ENCODE measurements at places on chromosomes 1 and 21.
A peak's percentile ranks its signal among the peaks of the same experiment; 100 is the strongest.

GRCh38 chr1:59714219-59714618 is 100.5 kb upstream of the HOOK1 start:
- no peak for DNase-seq

GRCh38 chr1:65148548-65149350 is 746 bp downstream of the AK4 start:
- peak; percentile 50 for DNase-seq

DNA sequence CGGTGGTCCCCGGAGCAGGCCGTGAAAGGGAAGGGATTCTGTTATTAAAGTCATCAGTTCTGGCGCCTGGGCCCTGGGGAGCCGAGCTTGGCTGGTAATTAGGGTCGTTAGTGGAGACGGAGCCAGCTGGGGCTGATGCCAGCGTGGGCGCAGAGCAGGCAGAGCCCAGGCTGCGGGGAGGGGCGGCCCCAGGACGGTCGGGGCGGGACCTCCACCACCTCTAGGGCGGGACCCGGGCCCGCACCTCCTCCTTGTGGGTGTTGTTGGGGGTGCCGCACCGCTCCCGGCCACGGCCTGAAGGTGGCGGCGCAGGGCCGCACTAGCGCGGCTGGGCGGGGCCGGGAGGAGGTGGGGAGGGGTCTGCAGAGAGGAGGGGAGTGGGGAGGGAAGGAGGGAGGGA is 470.6 kb downstream of the PTPRU start:
- peak; percentile 69 for DNase-seq

GRCh38 chr1:222546548-222547259 is 1.2 kb downstream of the HHIPL2 start:
- peak; percentile 13 for DNase-seq

- peak; percentile 24 for DNase-seq
These were observed 788 bp upstream of the EDEM3 start for GRCh38 chr1:184755226-184756065.

GRCh38 chr21:17783481-17784179 is 35.5 kb downstream of the C21orf91 start:
- DNase-seq, result no peak

- DNase-seq, result peak; percentile 47
These were observed at the start of gene TNFRSF18 for GRCh38 chr1:1206376-1206965. Gene TNFRSF18, minus strand, starts transcription at chr1:1206592. Its CDS starts 21 bp downstream, at chr1:1206571.

GRCh38 chr1:152517237-152517811 is 3.0 kb downstream of the CRCT1 start:
- peak; percentile 13 for DNase-seq

DNA sequence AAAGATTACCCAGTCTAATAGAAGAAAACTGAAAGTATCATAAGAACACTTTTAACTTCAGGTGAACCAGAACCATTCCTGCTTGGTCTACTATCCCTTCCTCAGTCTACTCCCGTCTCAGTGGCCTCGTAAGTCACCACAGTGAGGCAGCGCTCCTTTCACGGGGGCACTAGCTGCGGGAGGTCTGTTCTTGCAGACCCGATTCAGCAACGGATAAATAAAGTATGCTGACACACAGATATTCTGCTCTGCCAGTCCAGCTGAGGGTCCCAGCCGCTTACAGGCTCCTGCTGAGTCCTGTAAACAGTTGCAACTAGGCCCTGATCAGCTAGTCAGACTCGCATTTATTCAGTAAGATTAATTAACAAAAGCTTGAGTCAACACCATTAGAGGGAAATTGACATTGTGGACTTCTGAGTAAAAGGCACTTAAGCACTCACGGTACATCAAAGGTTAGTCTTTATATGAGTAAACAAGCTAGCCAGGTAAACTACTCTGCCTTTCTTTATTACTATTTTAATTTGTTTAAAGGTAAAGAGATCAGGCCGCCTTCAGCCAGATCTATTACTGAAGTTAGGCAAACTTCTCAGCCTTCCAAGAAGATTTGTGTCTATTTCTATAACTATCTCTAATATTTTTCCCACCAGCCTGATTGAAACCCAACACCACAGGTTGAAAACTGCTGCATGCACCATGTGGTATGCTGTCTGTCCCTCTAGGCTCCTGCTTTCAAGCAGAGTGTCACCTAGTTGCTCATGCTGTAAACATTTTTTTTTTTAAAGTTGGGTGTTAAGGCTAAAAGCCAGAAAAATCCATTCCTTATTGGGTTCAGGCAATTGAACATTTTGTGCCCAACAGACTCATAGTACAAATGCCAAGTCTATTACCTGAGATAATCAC is 87.7 kb downstream of the INTS7 start:
- DNase-seq, result no peak

GRCh38 chr1:14968251-14968851 is 185.2 kb upstream of the TMEM51 start:
- DNase-seq, result no peak

- no peak for DNase-seq
These were observed 56.6 kb downstream of the EDEM3 start for GRCh38 chr1:184698016-184698415.

- no peak for DNase-seq
These were observed 71.5 kb downstream of the SIK1 start for GRCh38 chr21:43355266-43355924.

- no peak for DNase-seq
These were observed 3.9 kb downstream of the TMEM201 start for GRCh38 chr1:9592510-9593075.

DNA sequence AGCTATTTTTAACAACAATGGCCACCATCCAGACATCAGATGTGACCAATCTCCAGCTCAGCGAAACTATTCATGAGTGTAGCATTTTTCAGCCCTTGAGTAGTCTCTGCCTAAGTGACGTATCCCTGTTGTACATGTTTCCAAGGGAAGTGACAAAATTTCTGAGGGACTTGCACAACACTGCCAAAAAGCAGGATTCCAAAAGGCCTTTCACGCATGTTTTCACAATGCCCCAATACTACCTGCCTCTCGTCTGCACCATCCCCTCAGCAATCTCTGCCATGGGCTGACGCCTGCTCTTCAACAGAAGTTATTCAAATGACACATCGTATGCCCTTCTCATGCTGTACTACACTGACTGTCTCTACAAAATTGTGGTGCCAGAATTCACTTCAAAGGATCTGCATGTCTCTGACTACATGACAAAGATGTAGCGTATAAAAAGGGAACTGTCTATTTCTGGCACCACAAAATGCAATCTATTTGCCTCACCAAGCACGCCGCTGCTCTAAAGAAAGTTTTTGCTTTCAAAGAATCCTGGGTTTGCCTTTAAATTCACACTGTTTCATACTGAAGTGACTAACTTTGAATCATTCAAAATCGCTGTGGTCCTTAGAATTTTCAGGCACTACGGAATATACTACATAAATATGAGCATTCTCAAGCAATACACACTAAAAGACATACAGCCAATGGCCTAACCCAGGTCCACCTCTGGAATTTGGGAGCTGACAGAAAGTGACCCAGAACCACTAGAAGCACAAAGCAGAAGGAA is 32.9 kb downstream of the JAK1 start:
- DNase-seq, result no peak

DNA sequence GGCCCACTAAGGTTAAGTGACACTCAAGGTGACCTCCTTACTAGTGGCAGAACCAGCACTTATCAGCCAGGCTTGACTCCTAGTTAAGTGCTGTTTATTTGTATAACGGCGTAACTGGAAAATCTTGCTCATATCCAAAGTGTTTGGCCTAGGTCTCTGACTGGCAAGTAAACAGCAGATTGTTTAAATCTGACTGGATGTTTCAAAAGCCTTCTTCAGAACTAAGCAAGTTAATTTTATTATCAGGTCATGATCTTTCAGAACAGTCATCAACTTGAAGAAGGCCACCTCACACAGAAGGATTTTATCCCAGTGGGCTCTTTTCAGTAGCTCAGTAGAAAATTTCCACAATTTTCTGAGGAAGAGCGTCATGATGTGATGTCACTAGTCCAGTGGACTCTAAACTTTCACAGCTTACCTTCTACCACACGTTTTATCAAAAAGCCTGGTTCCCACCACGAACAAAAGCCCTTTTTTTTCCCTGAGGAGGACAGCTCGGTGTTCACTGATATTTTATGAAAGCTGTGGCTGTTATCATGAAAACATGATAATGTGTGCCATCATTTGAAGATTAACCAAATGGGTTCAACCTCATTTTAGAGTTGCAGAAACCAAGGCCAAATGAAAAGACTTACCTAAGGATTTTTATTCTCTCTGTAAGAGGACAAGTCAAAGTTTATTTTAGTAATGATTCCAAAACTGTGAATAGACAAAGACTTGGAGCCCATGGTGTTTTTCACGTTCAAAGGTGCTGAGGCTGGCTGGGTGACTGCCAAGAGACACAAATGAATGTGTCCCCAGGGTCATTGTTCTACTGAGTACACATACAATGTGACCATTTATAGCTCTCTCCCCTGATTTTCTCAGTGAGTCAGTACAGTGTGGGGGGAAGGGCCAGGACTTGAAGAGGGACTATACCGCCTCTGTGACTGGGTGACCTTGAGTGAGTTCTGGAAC is 9.1 kb downstream of the SGIP1 start:
- peak; percentile 82 for DNase-seq

- DNase-seq, result no peak
These were observed 8.3 kb downstream of the ACTRT2 start for GRCh38 chr1:3029481-3029961.

GRCh38 chr21:41032541-41032940 is 135.4 kb upstream of the BACE2 start:
- DNase-seq, result no peak

- DNase-seq, result no peak
These were observed 49.5 kb downstream of the LUZP1 start for GRCh38 chr1:23118957-23119792.

DNA sequence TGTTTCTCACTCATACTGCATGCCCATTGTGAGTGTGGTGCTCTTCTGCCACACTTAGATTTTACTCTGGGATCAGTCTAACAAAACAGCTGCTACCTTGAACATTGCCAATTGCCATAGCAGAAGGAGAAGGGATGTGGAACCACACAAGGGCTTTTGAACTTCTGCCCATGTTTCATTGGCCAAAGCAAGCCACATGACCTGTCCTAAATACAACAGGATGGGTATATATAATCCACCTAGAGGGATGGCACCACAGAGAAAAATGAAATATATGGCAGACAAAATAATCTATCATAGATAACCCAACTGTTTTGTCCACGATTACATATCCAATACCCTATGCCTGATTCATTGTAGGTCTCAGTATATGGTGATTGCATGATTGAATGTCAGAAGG is 26.3 kb downstream of the PDE4B start:
- no peak for DNase-seq

- peak; percentile 67 for DNase-seq
These were observed 3.1 kb downstream of the LAMB3 start for GRCh38 chr1:209648931-209649776.

GRCh38 chr1:55443175-55443915 is 228.2 kb upstream of the USP24 start:
- DNase-seq, result no peak

DNA sequence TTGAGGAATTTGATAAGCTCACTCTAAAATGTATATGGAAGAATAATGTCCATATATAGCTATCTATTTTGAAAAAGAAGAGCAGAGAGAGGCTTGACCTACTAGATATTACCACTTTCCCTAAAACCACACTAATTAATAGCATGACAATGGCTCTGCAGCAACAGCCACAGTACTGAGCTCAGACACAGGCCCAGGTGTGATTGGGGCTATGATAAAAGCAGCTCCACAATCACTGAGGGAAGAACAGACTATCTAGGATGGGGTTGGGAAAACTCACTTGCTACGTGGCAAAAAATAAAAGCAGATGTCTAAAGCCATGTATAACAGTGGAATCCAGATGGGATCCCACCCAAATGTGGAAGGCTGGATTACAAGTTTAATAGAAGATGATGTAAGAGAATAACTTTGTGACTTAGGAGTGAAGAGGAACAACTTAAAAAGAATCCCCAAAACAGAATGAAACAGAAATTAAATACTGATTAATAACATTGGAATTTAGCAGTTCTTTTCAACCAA is 80.8 kb upstream of the RAB4A start:
- no peak for DNase-seq

GRCh38 chr1:156425943-156426342 is 56.9 kb downstream of the RHBG start:
- DNase-seq, result no peak

DNA sequence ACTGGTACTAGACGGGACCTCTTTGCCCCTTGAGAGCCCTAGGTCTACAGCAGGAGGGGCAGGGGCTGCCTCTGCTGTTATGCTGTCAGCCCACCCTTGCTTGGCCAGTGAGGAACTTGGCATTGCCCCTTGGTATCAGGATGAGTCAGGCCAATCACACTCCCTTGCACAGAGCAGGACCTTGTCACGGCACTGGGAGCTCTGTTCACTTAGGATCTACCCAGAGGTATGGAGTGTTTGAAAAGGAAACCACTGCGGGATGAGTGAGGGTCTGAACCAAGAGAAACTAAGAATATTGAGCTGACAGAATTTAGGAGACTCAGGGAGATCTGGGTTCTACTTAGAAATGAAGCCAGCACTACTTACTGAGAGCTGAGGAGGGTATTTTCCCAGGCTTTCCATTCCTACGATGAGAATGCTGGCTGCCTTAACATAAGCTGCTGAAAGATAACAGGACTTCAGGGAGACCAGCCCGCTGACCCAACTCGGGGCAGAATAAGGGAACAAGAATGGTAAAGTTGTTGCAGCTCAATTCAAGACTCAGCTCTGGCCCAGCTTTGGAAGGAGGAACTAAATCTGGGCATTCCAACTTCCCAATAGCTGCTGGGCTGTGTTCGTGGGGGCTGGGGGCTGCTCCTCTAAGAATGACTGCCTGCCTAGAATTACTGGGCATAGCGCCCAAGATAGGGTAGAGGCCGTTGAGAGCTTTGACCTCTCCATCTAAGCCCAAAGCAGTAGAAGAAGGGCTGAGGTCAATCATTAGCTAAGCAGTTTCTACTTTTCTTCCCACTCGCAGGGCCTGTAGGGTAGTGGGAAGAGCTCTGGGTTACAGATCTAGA is 1.5 kb downstream of the FABP3 start:
- DNase-seq, result no peak

DNA sequence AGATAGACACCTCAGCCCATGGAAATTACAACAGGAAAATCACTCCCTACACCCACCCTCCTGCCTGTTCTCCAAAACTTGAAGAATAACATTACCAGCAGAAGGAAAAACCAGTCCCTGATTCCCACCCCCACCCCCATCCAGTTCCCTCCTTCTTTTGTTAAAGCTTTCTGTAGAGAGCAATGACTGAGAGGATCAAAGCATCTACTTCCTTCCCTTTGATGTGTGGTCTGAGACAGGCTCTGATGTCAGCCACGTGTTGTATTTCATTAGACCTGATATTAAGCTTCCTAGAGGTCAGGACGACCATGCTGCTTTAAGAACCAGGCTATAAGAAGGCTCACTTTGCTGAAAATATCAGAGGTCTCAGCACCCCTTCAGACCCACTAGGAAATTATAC is 73.9 kb upstream of the HAO2 start:
- DNase-seq, result no peak

GRCh38 chr1:8600336-8600735 is 217.1 kb downstream of the RERE start:
- no peak for DNase-seq

- DNase-seq, result no peak
These were observed 329.9 kb upstream of the AJAP1 start for GRCh38 chr1:4324525-4324924.

DNA sequence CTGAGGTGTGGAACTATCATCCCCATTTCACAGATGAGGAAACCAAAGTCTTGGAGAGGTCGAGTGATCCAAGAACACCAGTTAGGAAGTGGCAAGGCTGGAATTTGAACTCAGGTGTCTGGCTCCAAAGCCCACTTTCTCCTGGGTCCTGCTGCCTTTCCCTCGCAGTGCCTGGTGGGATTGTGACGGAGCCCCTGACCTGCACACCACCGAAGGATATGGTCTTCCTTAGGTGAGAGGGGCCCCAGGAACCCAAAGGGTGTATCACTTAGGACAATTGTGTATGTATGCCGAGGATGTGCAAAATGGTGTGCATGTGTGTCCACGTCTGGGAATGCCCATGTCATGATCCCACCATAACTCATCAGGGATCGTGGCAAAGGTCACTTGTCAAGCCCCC is 392.7 kb downstream of the MATN1 start:
- DNase-seq, result no peak
